ENCODE measurements at places on chromosomes 5 and 9. TPM values are rescaled to one million over a fixed set of nuclear protein-coding genes. Genes with fewer than 3 reads are reported as not detected.

- DNase-seq = no peak
Measured at GRCh38 chr9:73805111-73805510, 653.4 kb downstream of the ANXA1 start.

- no peak for DNase-seq
Measured at GRCh38 chr5:96067251-96067650, 105.6 kb upstream of the ELL2 start.

DNA sequence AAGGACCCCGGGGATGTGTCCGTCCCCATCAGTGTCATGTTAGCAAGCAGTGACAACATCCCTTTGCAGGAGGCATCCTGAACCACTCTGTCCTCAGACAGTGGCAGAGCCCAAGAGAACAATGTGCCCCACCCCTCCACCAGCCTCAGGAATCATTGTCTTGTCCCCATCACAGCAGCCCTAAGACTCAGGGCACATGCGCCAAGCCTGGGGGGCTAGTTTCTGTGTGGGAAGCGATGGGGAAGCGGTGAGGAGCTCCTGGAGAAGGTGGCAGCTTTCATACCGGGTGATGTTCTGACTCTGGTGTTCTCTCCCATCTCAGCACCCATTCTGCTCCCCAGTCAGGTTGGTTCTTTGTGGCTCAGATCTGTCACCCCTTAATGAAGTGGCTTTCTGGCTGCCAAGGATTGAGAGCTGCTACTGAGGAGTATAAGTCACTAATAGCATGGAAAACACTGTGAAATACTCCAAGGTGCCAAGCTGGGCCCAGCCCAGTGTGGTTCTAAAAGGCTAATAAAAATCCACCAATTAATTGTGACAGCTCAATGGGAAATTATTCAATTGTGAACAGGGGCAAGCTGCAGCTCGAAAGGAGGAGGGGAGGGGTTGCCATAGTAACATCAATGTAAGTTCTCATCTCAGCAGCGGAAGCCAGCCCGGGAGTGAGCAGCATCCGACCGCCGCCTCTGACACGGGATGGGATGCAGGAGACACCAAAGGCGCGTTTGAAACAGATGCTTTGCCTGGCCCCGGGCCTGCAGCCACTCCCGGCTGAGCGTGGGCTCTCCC, 4.7 kb downstream of the QRFP start:
- no peak for DNase-seq

GRCh38 chr9:89670114-89670513, 65.3 kb downstream of the GADD45G start:
- no peak for DNase-seq

GRCh38 chr5:96638561-96638960, 23.6 kb upstream of the CAST start:
- no peak for DNase-seq

DNA sequence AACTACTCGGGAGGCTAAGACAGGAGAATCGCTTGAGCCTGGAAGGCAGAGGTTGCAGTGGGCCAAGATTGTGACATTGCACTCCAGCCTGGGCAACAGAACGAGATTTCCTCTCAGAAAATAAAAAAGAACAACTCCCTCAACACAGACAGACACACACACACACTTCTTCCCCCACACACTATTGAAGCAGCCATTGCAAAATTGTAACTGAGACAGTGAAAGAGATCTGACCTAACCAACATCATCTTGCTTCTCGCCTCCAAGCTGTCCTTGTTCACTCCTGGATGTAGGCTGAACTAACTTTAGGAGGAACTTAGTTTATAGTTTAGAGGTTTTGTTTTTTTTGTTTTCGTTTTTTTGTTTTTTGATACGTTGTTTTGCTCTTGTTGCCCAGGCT, 13.0 kb upstream of the PLIN2 start:
- DNase-seq = no peak

DNA sequence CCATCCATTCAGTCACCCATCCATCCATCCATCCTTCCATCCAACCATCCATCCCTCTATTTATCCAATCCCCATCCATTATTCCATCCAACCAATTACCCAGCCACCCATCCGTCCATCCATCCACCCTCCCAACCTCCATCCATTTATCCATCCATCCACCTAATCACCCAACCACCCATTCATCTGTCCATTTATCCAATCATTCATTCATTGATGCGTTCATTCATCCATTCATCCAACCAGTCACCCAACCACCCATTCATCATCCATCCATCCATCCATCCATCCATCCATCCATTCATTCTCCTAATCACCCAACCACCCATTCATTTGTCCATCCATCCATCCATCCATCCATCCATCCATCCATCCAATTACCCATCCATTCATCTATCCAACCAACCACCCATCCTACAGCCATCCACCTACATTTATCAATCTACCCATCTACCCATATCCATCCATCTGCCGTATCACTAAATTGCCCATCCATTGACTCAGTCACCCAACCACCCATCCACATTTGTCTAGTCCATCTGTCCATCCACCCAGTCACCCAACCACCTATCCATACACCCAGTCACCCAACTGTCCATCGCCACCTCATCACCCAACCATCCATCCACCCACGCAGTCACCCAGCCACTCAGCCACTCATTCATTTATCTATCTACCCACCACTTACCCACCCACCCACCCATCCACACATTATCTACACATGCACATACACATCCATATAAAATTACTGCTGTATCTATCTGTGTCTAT, 165.4 kb downstream of the TRIO start:
- DNase-seq = no peak

DNA sequence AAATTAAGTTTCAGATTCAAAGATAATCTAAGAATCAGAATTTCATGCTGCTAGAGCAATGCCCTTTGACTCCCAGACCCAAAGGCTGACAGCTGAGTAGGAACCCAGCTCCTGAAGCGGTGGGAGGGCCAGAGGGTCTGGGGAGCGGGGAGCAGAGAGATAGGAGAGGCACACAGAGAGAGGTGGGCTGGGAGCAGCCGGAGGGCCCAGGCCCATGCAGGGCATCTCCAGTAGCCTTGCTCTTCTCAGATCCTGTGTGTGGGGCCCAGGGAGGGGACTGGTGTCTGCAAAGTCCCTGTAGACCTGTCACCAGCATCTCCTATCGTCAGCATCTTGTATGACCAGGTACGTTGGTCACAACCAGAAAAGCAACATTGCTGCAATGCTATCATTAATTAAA, 75.3 kb upstream of the OLFM1 start:
- DNase-seq = no peak

DNA sequence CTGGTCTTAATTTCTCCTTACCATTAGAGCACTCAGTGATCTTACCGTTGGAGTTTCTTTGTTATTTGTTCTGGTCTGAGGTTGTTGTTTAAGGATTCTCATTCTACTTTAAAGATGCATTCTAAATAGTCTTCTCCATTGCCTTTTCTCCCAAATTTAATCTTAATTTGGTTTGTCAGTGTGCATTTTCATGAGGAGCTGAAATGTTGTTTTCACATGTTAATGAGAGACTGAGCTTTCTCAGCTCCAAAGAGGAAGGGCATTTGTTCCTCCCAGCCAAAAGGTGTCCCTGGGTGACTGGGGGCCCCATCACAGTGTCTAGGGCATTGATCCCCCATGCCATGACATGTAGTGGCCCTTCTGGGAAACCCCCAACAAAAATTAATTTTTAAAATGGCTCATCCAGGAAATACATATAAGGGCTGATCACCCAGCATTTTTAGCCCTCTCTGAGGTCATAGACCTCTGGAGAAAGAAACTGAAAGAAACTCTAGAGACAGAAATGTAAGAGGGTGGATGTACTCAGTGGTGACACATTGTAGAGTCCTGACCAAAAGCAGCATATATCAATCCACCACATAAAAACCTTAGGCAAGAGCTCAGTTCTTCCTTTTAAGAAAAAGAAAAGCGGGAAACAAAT, 240.4 kb upstream of the RAI14 start:
- no peak for DNase-seq

- no peak for DNase-seq
Measured at GRCh38 chr5:173325091-173325698, 3.0 kb downstream of the STC2 start.

DNA sequence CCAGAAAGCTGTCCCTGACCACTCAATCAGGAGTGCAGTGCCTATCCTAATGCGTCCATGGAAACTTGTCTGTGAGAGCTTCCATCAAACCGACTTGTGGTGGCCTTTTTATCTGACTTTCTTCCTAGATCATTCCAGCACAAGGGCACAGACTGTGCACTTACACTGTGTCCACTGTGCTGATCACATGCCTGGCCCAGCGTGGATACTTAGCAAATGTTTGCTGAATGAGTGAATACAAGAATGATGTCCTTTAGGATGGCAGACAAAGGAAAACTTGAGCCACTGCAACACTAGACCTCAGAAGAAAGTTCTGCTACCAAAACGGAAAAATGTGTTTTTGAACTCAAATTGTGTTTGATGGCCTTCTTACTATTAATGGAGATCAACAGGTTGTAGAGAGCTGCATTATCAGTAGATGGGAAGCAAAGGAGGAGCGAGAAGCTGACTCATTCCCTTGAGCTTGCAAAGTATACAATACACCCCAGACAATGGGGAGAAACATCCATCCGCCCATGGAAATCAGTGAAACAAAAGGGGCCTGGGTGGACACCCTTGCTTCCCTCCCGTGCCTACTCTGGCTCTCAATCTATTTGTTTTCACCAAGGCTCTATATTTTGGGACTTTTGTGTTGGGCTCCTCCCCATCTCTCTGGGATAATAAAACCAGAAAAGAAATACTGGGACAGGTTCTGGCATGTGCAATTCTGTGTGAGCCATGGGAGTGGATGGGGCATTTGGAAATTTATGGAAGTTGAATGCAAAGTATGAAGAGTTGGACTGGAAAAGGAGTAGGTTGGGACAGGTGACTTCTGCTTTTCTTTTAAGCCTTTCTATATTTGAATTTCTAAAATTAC, 76.2 kb upstream of the ZFAND5 start:
- DNase-seq = no peak

DNA sequence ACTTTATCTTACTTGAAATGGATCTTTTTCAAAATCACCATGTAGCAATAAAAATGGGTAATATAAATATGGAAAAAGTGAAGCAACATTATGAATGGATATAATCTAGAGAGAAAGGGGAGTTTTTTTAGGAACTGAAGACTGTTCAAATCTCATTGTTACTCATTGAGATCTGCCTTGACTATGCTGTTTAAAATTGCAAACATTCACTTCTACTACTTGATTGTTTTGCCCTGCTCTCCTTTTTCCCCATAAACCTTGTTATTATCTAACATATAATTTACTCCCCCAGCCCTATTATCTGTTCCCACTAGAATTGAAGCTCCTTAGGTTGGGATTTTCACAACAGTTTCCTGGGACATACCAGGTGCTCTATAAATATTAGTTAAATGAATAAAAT, 22.0 kb downstream of the PAM start:
- no peak for DNase-seq

- DNase-seq = no peak
Measured at GRCh38 chr5:167840527-167841130, 450.8 kb upstream of the WWC1 start.

GRCh38 chr5:9557696-9558095, 11.8 kb upstream of the SEMA5A start:
- no peak for DNase-seq

DNA sequence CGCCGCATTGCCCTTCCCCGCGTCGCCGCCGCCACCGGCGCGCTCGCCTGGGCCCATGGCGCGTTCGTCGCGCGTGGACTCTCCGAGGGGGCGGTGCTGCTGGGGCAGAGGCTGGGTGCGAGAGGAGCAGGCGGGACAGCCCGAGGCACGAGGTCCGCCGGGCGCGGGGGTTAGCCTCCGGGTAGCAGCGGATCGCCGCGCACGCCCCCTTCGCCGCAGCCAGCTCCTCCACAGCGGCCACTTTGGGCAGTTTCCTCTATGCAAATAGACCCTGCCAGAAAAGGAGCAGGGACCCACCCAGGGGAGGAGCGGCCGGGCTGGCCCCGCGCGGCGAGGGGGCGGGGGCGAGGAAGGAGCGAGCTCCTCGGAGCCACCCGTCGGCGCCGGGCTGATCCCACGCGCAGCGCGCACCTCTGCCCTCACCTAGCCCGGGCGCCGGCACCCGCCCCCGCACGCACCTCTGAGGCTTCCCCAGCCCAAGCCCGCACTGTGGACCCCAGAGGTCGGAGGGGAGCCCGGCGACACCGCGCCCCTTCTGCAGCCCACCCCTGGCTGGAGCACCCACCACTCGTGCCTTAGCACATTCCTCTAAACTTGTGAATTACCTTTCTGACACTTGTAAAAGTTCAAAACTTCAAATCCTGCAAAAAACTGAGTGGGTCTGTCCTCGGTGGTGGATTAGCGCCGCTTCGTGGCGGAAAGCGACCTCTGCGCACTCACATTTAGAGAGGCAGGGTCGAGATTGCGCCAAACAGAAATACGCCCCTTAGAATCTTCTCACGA, at the start of gene COL23A1:
Gene COL23A1 (minus strand): TSS at position 253 of the 783 bp plus-strand sequence.
- peak; percentile 41 for DNase-seq

Gene ADAMTS12
- not detected for total RNA-seq

Gene SPINK4
- not detected for total RNA-seq

Gene TMEM215
- total RNA-seq = not detected

Gene FOXI1
- not detected for total RNA-seq

Gene ORM2
- not detected for total RNA-seq

All from G401 (cell line).